ENCODE measurements at places on chromosomes 7 and 10. TPM values are rescaled to one million over a fixed set of nuclear protein-coding genes. Genes with fewer than 3 reads are reported as not detected.

SEMA3A gene
- total RNA-seq, result 3.4 TPM

TAS2R3 gene
- 1.5 TPM for total RNA-seq

DNA sequence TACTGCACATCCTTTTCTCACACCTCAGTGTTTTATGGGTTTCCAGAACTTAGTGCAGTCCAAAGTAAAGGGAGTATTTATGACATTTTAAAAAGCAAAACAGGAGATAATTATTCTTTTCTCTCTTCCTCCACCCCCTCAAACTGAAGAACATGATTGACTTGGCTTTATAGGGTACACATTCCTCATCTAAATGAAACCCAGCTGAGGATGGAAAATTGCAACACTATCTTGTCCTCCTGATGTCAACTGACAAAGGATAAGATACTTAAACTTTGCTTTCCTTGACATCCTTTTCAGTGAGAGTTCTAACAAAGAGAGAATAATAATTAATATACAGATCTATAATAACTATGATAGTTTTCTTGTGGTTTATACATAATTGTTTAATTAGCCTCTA, 299.1 kb downstream of the BBS9 start:
- no peak for DNase-seq

DNA sequence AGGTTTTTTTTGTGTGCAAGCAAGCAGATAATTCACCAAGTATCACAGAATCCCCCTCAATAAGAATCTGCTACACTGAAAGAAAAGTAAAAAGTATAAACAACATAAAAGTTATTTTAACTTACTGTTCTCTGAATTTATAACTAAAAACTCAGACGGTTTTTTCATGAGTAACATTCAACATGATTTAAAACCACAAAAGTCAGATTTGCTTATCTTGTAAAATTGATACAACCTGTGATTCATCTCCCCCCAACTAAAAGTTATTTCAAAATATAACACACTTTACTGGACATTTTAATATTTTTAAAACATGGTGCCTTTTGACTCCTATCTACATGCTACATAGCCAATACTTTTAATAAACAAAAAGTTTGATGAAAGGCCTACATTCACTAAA, 32.8 kb downstream of the TSPAN12 start:
- DNase-seq, result no peak

DNA sequence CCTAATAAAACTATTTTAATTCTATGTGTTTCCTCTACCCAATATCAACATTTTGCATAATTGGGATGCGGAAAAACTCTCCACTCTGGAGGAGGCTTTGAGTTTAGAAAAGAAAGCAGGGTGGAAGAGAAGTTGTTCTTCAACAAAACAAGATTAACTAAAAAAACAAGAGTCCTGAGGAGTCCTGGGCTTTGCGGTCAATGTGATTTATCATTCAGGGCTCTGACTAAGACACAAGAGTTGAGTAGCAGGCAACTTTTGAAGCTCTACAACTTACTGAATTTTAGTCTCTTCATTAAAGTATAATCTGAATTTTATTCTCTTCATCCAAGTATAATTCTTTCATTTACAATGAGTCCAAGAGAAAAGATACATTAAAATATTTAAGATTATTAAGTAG, 18.3 kb upstream of the TMEM26 start:
- DNase-seq, result no peak

GRCh38 chr10:125164421-125164820, 4.1 kb upstream of the CTBP2 start:
- no peak for DNase-seq
